ENCODE measurements at places on chromosomes 2 and 18.

DNA sequence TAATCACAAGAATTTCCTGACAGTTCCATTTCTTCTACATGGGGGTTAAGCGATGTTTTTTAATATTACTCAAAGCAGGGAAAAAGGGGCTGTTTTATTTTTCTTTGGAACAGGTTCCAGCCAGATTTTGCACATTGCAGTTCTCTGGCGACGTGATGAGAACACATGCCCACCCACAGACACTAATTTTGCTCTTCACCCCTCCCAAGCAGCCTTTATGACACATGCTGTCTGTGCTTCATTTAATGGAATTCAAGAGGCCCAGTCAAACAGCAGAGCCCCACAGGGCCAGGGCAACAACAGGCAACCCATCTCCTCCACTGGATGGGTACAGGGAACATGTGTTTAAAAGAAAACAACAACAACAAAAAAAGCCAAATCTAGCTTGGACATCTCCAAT, 70.8 kb downstream of the SPRED2 start:
- DNase-seq, result no peak

DNA sequence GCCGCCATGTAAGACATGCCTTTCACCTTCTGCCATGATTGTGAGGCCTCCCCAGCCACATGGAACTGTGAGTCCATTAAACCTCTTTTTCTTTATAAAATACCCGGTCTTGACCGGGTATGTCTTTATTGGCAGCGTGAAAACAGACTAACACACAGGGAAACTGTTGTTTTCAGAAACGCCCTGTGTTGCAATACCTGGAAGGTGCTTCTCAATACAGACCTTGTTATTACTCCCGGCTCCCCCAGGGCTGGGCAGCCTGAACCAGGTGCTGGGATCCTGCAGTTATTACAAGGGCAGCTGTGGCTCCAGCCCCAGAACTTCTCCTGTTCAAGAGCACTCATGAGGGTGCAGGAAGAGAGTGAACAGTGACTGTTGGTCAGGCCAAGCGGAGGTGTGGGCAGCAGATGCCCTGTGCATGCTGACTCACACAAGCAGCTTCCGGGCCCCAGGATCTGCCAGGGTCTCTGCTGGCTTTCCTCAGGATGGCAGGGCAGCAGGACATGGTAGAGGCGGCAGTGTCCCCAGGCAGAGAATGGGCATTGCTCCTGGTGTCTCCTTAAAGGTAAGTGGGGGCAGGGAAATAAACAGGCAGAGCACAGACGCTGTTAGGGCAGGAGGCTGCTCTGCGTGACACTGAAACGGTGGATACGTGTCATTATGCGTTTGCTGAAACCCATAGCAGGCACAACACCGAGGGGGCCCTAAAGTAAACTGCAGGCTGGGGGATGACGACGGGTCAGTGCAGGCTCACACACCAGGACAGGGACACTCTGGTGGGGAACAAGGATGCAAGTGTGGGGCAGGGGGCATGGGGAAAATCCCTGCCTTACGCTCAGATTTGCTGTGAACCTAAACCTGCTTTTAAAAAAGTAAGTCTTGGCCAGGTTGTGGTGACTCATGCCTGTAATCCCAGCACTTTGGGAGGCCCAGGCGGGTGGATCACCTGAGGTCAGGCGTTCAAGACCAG, 89.1 kb downstream of the NDUFA10 start:
- DNase-seq, result no peak

GRCh38 chr18:62558015-62558663, 35.3 kb downstream of the ZCCHC2 start:
- no peak for DNase-seq

DNA sequence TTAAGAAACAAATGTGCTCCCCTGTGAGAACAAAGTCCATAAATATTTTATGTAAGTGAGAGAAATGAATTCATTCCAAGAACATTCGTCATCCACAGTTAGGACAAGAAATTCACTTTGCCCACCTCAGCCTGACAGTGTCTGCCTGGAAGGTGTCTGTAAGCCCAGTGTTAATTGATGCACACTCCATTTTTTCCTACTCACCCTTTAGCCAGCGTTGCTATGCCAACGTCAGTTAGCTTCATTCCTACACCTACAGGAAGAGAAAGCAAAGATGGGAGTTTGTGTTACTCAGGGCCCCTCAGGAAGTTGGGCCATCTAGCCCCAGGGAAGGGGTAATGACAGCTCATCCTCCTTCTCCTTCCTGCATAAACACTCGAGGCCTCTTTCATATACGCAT, 131.0 kb downstream of the ALPK2 start:
- DNase-seq, result no peak

DNA sequence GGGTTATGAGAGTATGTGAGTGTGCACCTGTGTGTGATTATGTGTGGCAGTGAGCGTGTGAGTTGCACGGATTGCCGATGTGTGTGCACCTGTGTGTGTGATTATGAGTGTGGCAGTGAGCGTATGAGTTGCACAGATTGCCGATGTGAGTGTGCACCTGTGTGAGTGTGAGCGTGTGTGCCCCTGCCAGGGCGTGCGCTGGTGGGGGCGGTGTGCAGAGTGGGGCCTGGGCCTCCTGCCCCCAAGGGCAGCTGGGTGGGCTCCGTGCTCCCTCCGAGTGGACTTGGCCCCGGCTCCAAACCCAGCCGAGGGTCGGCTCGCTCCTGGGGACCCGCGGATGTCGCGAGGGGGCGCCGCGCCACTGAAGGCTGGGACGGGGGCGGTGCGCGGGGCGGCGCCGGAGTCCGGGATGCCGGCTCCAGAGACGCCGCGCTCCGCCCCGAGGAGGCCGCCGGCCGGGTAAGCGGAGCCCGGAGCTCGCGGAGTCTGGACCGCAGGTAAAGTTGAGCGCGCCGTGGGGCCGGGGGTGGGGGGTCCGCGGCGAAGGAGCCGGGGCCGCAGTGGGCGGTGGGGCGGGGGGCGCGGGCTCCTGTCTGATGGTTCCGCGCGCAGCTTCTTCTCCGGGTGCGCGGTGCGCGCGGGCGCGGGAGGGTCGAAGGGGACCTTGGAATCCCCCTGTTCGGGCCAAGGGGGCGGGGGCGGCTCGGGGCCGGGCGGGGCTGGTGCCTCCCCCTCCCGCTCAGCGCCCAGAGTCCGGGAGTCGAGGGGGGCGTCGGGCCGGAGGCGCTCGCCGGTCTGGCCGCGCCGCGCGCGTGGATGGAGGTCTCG, at the start of gene KCNG2:
TSS of gene KCNG2 (plus strand) at position 421 of the 828 bp plus-strand sequence. CDS start 65,730 bp downstream, outside the sequence.
- peak; percentile 81 for DNase-seq

Data from ecto neural progenitor cell (in vitro differentiated cells).